ENCODE measurements at places on chromosomes 3 and 15.

GRCh38 chr15:72184165-72184811 lies 13.3 kb downstream of the GRAMD2A start:
- no peak for DNase-seq

GRCh38 chr3:184540777-184541681 lies 20.6 kb upstream of the EPHB3 start:
- DNase-seq, result peak; percentile 87

DNA sequence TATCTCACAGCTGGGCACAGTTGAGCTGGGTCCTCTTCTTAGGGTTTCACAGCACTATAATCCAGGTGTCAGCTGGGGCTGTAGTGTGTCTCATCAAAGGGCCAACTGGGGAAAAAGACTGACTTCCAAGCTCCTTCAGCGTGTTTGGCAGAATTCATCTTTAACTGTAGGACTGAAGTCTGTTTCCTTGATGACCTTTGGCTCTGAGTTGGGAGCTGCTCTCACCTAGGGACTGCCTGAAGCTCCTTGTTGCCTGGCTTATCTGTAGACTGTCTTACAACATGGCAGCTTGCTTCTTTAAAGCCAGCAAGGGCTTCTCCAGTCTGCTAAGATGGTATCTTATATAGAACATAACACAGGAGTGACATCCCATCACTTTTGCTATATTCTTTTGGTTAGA lies 5.3 kb upstream of the VPS33B start:
- DNase-seq, result no peak

DNA sequence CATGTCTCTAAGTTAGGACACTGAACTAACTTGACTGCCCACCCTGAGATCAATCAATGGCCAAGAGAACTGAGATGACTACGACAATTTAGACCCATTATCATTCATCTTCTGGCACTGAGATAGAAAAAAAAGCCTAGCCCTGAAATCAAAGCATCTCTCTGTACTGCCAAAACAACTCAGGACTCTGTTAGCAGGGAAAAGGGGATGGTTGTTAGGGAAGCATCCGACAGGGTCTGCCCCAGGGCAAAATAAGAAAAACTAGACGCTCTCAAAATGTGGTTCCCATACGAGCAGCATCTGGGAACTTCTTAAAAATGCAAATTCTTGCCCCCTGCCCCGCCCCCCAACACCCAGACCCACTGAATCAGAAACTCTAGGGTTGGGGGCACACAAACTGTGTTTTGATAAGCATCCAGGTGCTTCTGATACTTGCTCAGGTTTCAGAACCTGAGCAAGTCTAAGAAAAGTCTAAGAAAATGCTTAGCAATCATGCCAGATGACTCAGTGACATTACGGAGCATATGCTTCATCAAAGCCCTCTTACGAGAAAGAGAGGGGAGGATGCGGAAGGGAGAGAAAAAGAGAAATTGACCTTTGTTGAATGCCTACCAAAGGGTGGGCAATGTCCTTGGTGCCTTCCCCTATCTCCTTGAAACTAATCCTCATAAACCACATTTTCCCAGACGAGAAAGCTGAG lies 172.8 kb upstream of the HES1 start:
- DNase-seq, result no peak

GRCh38 chr15:85609492-85609891 lies 185.2 kb downstream of the KLHL25 start:
- no peak for DNase-seq

GRCh38 chr3:46289966-46290365 lies 47.7 kb downstream of the CCR3 start:
- no peak for DNase-seq

GRCh38 chr3:158875700-158876099 lies 73.8 kb downstream of the MFSD1 start:
- DNase-seq, result no peak

- no peak for DNase-seq
Observed at GRCh38 chr3:107665351-107665750, 142.6 kb downstream of the BBX start.

DNA sequence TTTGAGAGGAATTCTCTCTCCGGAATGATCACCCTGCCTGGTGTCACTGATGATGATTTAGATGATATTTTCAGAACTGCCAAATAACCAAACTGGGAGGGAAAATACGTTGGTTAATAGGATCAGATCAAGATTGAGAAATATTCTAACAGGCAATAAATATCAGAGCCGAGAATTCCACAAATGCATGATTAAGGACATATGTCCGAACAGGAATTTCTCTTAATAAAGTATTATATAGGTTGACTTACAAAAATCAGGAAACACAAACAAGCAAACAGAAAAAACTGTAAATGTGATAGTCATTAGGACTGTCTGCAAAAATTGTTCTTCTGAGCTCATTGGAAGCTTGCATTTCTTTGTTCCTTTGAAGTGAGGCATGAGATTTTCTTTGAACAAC lies 75.1 kb upstream of the PHLDB2 start:
- no peak for DNase-seq

DNA sequence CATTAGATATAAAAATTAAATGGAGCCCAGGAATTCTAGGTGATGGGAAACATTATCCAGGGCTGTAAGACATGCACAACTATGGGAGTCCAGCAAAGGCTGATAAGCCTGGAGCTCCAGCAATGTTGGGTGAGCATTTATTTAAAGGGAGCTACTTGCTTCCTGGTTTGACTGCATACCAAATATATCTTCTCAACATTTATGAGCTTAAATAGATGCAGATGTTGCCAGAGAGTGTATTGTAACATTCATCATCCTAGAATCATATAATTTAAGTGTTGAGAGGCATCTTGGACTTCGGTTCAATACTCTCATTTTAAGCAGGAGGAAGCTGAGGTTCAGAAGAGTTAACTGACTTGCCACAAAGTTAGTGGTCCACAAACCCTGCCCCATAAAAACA lies 12.2 kb upstream of the POLR2M start:
- no peak for DNase-seq

DNA sequence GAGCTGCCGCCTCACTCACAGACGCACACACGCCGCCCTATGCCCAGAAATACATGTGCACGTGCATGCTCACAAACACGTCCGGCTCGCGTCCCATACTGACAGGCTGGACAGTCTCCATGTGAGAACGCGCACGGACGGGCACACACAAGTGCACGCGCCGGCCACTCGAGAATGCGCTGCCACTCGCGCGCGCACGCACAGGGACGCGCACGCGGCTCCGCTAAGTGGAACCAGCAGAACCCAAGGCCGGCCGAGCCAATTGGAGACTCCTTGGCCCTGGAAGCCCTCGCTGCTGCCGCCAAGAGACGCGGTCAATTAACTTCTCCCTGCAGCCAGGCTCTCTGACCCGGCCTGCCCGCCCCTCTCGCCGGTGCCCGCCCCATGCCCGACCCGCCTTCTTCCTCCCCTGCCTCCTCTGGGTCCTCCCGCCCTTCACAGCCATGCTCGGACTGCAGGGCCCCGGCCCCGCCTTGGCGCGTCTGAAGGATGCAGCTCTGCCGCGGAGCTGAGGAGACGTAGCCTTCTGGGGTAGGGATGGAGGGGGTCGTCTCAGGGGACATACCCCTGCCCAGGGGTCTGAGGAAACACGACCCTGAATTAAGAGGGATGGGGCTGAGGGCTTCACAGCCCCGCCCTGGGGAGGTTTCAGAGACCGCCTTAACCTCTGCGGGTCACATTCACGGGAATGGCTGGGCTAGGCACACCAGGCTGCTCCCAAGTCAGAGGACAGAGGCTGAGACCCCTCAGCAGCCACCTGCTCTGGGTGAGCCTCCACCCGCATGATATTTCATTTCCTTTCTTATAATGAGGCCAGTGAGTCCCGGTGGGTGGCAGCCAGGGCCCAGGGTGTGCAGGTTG lies 15.0 kb downstream of the PTH1R start:
- peak; percentile 71 for DNase-seq

DNA sequence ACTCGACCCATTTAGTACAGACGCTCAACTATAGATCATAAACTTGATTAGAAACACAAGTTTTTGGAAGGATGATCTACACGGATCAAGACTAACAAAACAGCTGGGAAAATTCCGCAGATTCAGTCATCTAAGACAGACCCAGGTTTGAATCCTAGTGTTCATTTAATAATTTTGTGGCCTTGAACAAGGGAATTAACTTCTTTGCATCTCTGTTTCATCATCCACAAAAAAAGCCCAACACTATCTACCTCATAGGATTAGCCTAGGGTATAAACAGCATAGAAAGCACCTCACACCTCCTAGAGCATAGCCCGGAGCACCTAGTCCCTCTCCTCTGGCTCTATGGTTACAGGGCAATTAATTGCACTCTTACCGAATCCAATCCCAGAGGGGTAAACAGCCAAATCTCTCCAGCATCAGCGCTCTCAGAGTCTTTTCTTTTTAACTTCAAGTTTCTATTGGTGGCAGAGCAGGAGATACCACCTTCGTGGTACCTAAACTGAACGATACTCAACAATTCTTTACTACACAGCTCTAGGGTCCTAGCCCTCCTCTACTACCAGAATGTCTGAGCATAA lies 3.5 kb downstream of the TBL1XR1 start:
- DNase-seq, result no peak

GRCh38 chr3:190498293-190498692 lies 15.6 kb upstream of the IL1RAP start:
- no peak for DNase-seq

DNA sequence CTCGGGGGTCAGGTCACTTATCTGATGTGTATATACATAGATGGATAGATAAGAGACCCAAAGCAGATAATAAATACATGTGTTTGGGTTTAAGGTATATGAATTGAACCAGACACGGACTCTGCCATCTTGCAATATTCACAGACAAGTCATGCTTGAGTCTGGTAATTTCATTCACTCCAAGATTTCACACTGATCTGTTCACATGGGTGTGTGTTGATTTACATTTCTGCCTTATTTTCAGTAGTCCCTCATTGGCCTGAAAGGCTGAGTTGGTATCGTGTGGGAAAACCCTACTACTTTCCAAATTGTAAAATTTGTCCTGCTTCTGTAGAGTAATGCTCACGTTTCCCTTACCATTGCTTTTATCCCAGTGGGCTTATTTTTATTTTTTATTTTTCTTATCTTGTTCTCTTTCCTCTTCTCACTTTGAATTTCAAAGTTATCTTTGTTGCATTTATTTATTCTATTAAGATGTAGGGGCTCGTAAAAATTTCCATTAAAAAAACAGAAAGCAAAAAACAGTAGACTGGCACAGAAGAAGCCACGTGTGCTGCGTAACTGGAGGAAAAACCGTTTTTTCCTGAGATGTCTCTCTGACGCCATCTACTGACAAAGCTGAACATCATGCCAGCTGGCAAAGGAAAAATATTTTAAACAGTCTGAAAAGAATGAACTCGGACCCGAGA lies 10.8 kb upstream of the MFSD1 start:
- peak; percentile 67 for DNase-seq

DNA sequence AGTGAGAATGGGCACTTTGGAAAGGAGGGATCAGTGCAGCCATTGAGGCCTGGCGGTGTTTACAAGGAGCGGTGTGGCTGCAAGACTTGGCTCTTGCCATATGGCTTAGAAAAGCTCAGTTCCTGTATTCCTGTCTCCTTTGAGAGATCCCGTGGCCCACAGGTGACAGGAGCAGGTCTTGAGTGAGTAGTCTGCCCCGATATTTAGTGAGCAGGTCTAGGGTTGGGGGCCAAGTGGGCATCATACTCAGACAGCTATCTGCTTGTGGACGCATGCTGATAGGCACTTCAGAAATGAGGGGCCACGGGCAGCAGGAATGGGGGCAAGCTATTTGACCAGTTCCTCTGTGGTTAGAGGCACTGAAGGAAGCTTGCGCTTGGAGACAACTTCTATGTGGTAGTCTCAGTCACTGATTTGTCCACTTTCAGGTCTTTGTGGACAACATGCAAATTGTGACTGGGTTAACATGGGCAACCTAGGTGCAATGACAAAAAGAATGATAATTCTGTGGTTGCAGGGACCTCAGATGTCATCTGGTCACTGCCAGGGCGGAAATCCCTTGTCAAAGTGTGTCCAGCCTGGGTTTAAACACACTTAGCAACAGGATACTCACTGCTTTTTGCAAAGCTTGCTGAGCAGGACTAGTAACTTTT lies 1.1 kb downstream of the TMED3 start:
- DNase-seq, result no peak

All from NCI-H2029 (cell line).